ENCODE measurements at places on chromosomes 3 and 15. TPM values are rescaled to one million over a fixed set of nuclear protein-coding genes. Genes with fewer than 3 reads are reported as not detected.
A peak's percentile ranks its signal among the peaks of the same experiment; 100 is the strongest.

- peak; percentile 48 for DNase-seq
Measured at GRCh38 chr3:197428117-197428801, 127.5 kb downstream of the BDH1 start.

GRCh38 chr3:141104151-141104821 lies 53.1 kb downstream of the SPSB4 start:
- DNase-seq = no peak

- DNase-seq = no peak
Measured at GRCh38 chr3:38142959-38143358, 4.5 kb downstream of the MYD88 start.

DNA sequence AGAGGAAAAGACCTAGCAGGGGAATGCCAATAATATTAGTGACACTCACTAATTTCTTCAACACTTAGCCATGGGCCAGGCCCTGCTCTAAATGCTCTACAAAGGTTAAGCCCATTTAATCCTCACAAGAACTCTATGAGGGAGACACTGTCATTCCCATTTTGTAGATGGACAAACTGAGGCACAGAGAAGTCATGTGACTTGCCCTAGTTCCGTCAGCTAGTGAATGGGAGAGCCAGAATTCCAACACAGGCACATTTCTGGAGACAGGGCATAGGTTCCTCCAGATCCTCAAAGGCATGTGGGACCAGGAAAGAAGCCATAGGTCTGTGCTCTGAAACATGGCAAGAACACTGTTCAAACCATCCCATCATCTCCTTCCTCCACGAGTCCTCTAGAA lies 31.5 kb downstream of the LOXL1 start:
- no peak for DNase-seq

- no peak for DNase-seq
Measured at GRCh38 chr3:142225885-142226215, 465 bp upstream of the GK5 start.

DNA sequence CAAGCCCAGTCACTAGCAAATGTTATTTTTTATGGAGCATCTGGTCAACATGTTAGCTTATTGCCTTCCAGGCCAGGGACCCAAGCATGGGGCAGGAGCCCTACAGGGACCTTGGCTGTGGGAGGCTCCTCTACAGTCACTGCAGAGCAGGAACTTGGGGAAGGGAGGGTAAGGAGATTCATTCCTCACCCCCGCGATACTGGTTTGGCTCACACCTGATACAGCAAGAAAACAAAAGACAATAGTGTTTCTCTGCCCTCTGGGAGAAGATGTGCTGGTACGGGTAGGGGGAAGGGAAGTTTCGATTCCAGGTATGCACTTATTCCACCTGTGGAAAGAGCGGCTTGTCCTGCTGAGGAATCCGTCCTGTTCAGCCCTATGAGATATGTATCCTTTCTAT lies 77.6 kb downstream of the SLC12A8 start:
- DNase-seq = no peak

DNA sequence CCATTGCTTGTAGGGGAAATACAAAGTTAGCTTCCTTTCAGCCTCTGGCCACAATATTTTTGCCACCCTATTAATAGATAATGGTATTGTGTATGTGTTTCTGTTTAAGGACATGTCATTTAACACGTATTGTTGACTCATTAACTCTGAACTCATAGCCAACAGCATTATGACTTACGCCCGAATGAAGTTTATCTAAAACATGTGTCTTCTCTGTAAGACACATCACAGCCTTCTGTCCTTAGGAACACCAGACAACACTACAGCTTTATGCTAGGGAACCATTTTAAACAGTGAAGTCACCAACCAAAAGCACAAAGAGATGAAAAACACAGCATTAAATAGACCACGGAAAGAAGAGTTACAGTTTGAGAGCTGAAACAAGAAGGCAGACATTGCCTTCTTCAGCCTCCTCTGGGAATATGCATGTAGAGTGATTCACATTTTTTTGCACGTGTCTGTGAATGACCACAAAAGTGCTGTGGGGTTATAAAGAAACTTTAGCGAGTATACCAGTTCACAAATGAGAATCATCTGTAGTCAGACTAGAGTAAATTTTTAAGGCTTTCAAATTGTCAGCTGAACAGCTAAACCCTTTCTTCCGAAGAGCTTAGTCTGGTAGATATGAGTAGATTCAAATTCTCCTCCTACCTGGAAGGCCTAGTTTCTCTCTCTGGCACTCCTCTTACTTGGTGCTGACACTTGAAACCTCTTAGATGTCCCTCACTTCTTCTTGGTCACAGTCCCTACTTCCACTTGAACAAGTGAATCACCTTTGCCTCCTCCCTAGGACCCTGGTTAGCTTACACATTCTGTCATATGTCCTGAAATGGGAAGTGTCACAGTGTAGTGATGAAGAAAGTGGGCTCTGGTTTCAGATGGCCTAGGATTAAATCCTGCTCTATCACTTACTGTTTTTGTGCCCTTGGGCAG lies 32.2 kb downstream of the MCTP2 start:
- no peak for DNase-seq

- DNase-seq = no peak
Measured at GRCh38 chr15:96756656-96757055, 426.2 kb downstream of the NR2F2 start.

DNA sequence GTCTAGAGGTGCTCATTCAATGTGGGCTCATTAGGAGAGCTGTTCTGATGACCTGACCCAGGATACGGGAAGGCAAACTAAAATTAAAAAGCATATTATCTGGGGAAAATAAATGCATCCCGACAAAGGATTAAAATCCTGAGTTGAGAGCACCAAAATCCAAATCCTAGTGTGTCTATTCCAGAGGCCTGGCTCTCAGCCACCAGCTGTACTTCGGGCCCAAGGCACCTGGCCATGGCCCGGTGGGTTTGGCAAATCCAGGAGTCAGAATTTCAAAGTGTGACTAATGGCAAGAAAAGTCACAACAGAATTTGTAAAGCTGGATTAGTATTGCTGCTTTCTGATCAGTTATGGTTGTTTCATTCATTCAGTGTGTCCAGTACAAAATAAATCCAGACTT lies 2.6 kb upstream of the LYSMD4 start:
- DNase-seq = no peak

DNA sequence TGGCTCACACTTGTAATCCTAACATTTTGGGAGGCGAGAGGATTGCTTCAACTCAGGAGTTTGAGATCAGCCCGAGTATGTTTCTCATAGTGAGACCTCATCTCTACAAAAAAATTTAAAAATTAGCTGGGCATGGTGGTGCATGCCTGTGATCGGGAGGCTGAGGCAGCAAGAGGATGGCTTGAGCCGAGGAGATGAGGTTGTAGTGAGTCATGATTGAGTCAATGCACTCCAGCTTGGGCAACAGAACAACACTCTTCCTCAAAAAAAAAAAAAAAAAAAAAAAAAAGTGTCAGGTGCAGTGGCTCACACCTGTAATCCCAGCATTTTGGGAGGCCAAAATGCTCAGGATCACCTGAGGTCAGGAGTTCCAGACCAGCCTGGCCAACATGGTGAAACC lies 2.4 kb downstream of the RPL39L start:
- no peak for DNase-seq

DNA sequence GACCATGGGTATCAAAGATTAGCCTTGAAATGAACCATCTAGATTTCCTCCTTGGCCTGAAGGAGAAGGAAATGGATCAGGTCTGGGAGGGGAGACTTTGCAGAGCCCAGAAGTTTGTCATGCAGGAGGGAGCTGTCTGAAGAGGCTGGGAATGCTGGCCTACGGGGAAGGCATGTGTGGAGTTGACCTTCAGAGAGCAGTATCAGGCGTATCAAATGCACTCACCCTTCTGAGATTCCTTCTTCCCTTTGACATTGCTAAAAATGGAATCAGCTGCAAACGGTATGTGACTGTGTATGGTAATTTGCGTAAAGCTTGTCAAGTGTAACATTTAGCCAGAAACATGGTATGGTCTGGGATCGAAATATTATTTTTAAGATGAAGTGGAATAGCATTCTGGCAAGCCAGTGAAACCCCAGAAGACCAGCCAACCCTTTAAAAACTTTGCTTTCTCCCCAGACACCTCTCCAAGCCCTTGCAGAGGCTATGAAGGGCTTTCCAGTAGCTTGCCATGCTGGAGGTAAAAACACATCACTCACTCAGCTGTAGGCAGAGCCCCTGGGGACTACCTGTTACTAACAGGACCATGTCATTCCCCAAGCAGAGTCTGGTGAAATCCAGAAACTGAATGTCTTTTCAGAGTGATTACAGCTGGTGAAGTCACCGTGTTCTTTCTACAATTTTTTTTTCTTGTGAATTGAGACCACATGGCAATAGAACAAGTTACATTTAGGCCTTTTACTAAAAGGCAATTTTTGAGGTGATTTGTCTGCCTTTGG lies 174.7 kb upstream of the SLC24A5 start:
- DNase-seq = no peak

GRCh38 chr15:62824111-62825015 lies 218.2 kb upstream of the TPM1 start:
- DNase-seq = no peak

GRCh38 chr15:65450556-65450955 lies 27.8 kb upstream of the IGDCC4 start:
- no peak for DNase-seq

- DNase-seq = no peak
Measured at GRCh38 chr3:37162501-37163245, 11.7 kb downstream of the LRRFIP2 start.

DNA sequence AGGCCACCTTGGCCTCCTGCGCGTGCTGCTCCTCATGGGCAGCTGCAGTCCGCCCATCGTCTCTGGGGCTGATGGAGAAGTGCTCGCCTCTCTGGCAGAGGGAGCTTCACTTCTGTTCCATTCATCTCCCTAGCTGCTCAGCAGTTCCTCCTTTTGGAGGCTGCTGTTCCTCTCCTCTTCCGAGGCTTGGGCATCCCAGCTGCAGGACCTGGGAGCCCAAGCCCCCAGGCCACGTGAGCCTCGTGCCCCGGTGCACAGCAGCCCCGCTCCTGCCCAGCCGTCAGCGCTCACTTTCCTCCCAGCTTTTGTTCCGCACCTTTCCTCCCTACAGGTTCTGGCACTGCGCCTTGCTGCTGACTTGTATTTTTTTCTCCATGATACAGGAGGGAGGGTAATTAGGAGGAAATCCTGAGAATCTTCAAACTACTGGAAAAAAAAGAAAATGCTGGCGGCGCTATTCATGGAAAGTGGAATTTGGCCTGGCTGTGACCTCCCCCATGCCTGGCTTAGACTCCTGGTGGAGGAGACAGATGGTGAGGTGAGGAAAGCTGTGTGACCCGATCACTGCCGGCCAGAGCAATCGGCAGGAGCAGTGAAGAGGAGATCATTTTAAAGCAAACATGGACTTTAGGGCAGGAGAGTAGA lies 210.1 kb downstream of the CHST2 start:
- DNase-seq = peak; percentile 56

- DNase-seq = no peak
Measured at GRCh38 chr3:31908391-31909097, 72.5 kb downstream of the OSBPL10 start.

DNA sequence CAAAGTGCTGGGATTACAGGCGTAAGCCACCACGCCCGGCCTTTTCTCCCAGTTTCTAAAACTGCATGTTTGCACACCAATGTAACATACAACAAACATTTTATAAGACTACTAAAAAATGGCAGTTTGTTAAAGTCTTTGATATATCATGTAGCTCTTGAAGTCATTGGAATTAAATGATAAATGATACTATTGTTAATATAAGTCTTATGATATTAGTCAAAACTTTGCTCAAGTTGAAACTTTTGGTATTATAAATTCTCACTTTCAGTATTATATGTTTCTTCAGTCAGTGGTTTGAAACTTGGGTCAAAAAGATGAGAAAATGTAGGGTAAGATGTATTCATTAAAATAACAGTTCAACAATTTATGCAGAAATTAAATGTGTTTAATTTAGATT lies 117.6 kb upstream of the TBL1XR1 start:
- DNase-seq = no peak

GRCh38 chr3:84547971-84548970 lies 410.5 kb upstream of the CADM2 start:
- DNase-seq = peak; percentile 15

DNA sequence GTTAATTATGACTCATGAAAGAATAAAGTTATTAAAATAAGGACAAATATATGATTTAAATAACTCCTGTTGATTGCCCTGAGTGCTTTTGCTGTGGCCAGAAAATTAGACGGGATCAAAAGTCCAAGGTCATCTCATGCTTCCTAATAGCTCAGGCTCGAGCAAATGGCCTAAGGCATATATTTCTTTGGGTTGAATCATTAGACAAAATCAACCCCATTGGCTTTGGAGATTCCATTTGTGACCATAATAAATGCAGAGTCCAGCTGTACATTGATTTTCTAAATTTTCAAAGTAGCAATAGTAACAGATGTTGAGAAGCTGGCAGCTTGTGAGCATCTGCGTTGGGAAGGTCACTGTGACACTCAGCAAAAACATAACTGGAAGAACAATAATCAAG lies 464.5 kb upstream of the TGFBR2 start:
- DNase-seq = no peak

DNA sequence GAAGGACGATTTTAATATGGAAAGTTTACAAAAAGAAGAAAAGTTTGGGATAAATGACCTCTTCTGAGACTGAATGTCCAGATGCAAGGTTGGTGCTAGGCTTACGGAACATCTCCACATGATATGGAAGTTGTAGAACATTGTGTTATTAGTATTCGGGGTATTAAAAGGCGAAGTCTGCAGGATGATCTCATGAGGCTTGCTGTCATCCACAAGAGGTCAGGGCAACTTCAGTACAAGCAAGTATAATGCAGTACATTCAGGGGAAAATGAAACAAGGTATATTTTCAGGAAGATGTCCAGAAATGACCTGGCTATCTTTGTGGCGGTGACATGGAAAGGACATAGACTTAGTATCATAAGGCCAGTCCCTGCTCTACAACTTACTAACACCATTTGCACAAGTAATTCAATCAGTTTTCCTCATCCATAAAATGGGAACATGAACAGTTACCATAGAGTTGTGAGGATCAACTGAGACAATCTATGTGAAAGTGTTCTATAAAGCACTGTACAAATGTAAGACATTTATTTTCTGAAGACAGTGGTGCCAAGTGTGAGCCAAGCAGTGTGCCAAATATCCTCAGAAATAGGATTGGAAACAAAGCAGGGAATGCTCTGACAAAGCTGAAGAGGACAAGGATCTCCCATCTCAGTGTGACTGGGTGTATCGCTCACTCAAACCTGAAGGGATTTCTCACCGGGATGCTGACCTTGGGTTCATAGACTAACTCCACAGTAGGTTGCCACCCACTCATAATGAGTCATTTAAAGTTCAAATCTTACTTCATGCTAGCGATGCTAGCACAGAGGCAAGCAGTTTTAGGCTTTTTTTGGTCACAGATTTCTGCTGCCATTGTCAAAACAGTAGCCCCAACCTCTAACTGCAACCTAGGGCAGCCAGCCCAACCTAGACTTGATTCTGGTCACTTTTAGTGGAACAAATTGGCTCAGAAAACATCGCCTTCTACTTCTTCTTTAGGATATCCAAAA lies 118.3 kb downstream of the TIGIT start:
- peak; percentile 20 for DNase-seq

- DNase-seq = peak; percentile 51
Measured at GRCh38 chr3:25661694-25662437, 2.8 kb downstream of the TOP2B start.

- no peak for DNase-seq
Measured at GRCh38 chr15:31236184-31237042, 90.2 kb upstream of the KLF13 start.

GRCh38 chr3:188049606-188050530 lies 104.1 kb upstream of the LPP start:
- DNase-seq = no peak

The UBAP1L gene
- 5.4 TPM for total RNA-seq

The TRPM7 gene
- total RNA-seq = 38.3 TPM

The FGF12 gene
- total RNA-seq = 1.8 TPM

The ATP1B3 gene
- 110 TPM for total RNA-seq

The ZFAND6 gene
- 72.3 TPM for total RNA-seq

The MNS1 gene
- total RNA-seq = 5.6 TPM

The ZNF662 gene
- 12.8 TPM for total RNA-seq

Measured in kidney (tissue), 22 donors.